ENCODE measurements at places on chromosomes 2 and 18.

GRCh38 chr18:79484661-79485621, 89.2 kb downstream of the NFATC1 start:
- no peak for DNase-seq

DNA sequence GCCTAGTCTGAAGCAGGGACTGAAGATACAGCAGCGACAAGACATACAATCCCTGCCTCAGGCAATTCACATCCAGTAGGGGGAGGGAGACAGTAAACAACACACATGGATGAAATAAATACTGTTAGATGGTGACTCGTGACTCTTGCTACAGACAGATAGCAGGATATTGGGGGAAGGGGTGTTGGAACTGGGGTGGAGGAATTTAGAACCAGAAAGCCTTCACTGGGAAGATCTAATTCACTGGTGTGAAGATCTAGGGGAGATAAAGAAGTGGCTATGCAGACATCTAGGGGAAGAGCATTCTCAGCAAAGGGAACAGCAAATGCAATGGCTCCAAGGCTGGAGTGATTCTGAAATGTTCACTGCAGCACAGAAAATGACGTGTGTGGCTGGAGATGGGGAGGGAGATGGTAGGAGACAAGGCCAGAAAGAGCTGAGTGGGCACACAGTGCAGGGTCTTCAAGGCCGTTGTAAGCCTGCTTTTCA, 52.6 kb upstream of the TMEM163 start:
- no peak for DNase-seq

DNA sequence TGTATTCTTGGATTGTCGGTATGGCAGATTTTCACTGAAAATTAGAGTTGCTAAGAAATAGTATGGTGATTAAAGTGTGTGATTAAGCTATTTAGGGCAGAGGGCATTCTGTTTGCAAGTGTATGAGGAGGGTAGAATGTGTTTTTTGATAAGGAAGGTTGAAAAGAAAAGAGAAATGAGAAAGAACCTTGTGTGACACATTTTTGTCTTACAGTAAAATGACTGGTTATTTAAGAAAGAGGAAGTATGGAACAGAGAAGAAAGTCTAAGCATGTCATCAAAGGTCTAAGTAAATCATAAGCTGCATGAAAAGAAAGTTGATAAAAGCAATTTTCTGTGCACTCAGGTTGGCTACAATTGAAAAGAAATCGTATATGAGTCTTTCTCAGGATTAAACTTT, 5.2 kb upstream of the RSAD2 start:
- no peak for DNase-seq

DNA sequence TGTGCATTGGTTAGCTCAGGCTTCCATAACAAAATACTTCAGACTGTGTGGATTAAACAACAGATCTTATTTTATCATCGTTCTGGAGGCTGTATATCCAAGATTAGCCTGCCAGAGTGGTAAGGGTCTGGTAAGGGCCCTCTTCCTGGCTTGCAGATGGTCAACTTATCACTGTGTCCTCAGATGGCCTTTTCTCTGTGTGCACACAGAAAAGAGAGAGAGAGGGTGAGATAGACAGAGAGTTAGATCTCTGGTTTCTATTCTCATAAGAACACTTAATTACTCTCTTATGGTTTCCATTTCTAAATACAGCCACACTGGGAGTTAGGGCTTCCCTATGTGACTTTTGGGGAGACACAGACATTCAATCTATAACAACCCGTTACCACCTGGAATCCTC, 1003.5 kb downstream of the TSN start:
- DNase-seq, result no peak

DNA sequence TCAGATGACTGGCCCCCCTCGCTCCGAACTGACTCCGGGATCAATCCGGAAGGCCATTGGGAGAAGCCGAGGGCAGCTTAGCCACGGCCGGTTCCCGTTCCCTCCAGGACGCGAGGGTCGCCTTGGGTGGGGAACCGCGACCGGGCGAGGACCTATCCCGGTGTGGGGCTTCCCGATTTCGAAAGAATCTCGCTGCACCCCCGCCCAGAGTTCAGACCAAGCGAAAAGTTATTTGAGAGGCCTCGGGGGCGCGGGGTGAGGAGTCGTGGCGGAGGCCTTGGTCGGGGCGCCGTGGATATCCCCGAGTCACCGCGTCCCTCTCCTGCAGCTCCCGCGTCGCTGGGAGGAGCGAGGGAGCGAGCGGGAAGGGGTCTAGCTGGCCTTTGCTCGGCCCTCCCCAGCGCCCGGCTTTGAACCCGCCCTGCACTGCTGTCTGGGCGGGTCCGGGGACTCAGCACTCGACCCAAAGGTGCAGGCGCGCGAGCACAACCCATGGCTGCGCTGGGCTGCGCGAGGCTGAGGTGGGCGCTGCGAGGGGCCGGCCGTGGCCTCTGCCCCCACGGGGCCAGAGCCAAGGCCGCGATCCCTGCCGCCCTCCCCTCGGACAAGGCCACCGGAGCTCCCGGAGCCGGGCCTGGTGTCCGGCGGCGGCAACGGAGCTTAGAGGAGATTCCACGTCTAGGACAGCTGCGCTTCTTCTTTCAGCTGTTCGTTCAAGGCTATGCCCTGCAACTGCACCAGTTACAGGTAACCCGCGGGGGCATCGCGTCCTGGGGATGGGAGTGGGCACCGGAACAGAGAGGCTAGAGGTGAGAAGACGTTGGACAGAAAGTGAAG, at the start of gene CYP27A1:
Gene CYP27A1, plus strand, starts transcription at position 457 of the 837 bp plus-strand sequence. Its CDS starts 36 bp downstream, at position 493.
- DNase-seq, result no peak

DNA sequence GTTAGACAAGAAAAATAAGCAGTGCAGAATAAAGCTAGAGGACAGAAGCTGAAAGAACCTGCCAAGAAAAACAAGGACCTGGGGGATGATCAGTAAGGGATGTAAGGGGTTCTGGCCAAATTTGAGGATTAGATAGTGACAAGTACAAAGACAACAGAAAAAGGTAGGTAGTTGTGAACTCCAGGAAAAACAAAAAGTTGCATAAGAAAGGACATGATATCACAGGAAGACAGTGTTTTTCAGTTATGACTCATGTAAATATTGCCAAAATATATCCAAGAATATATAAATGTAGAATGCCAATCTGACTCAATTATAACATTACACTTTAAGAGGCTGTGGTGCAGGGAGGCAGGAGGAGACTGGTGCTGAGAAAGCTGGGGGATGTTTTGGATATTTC, 209.8 kb upstream of the SH3BP4 start:
- no peak for DNase-seq

GRCh38 chr18:22066083-22066485, 103.3 kb upstream of the GATA6 start:
- no peak for DNase-seq

GRCh38 chr2:112614201-112614840, 29.9 kb downstream of the CHCHD5 start:
- DNase-seq, result no peak

- DNase-seq, result no peak
Observed at GRCh38 chr2:67499989-67500388, 102.9 kb downstream of the ETAA1 start.

DNA sequence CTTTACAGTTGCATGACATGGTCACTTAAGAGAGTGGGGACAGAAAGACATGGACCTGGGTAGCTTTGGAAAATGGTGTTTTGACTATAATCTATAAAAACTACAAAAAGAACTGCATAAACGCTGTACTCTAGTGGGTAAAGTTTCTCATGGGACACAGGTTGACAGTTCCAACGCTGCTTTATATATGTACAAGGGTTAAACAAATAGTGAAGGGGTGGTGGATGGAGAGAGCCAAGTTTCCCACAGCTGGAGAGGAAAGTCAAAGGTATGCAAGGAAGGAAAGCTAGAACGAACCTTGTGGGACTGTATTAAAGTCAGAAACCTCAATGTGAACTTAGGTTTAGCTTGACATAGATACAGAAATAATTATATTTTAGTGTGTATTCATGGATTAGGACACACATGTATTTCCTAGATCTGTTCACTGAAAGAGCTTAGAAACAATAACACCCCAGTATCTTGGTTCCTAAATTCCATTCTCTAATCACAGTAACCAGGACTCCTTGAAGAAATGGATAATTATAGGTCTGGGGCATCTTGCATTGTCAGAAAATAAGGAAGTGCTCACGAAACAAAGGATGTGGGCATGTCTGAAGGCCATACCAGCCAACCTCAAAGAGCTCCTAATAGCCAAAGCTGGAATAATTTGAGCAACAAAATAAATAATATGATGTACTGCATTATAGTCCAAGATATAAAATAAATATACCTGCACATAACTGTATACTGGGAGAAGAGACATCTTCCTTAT, 28.8 kb downstream of the TANC1 start:
- no peak for DNase-seq

GRCh38 chr18:10030816-10031541, 117.2 kb downstream of the VAPA start:
- DNase-seq, result no peak

GRCh38 chr2:158031371-158031770, 70.3 kb upstream of the UPP2 start:
- DNase-seq, result no peak

GRCh38 chr2:217955881-217956493, 46.8 kb downstream of the TNS1 start:
- DNase-seq, result no peak

- DNase-seq, result no peak
Observed at GRCh38 chr18:31720867-31721266, 36.5 kb upstream of the B4GALT6 start.

- DNase-seq, result no peak
Observed at GRCh38 chr2:154945984-154946383, 247.5 kb downstream of the KCNJ3 start.

- DNase-seq, result no peak
Observed at GRCh38 chr2:182706751-182707150, 9.3 kb upstream of the DNAJC10 start.

DNA sequence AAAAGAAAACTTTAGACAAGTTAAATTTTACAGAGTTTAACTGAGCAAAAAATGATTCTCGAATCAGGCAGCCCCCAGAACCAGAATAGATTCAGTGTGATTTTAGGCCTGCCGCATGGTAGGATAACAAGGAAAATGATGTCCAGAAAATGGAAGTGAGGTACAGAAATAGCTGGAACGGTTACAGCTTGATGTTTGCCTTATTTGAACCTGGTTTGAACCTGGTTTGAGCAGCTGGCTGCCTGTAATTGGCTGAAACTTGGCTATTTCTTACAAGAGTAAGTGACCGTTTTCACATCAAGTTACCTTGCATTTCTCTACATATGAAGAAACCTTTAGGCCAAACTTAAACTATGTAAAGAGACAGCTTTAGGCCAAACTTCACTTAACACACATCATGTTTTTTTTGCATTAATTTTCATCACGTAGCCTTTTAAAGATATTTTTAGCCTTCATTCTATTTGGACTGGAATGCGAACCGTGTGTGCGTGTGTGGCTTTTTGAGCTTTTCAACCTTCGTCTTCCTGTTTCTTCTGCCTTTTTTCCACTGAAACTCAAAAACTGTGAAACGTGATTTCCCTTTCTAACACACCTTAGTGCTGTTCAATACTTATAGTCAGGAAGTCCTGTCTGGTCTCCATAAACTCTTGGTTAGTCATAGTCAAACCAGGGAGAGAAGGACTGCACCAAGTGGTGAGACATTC, 4.5 kb upstream of the POLE4 start:
- no peak for DNase-seq

DNA sequence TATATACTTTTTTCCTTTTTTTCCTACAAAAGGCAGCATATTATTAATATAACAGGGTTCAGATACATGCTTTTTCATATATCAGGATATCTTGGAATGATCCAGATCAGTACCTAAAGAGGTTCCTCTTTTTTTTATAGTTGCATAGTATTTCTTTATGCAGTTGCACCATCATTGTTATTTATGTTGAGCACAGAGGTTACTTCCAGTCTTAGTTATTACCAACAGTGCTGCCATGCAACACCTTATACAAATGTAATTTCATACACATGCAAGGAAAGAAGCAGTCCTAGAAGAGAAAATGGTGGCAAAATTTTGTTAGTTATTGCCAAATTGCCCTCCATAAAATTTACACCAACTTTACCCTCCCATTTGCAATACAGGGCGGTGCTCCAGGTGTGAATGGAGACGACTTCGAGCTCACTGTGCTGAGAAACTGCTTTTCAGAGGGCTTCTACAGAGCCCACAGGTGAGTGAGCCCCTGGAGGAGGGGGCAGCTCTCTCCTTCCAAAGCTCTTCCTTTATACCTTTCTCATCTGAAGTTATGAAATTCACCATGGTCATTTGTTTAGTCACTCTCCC, 30.0 kb upstream of the KCMF1 start:
- DNase-seq, result no peak

DNA sequence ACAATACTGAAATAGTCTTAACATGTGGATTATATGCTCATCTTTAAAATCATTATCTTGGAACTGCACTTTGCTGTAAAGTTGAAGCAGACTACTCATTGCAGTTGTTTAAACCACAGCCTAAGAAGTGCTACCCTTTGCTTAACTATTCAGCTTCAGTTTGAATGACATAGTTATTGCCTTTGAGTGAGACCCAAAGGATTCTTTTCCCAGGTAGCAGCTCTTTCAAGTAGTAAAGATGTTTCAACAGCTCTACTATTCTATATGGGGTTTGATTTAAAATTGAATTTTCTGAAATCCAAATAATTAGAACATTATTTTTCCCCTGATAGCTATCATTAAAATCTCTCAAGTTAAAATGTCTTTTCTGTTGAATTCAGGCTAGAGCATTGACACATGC, 1.1 kb downstream of the SCG2 start:
- DNase-seq, result no peak

DNA sequence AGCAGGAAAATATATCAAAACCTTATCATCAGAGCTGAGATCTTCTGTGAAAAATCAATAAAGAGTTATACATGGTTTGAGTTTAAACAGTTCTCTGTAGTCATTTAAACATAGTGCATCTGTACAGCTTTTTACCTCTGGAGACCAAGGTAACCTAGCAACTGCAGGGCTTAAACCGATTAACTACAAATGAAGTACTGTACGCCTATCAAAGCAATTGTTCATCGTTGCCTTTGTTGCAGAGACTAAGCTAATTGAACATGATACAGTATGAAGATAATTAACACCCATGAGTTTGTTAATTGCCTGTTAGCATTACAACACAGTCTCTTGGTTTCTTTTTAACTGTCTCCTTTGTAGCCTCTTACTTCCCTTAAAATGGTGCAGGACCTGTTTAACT, 147.9 kb downstream of the LNPK start:
- DNase-seq, result no peak

GRCh38 chr2:128380961-128381938, 62.6 kb upstream of the HS6ST1 start:
- DNase-seq, result no peak

Data from CD4-positive, alpha-beta T cell treated with Interferon gamma for 1 hour (primary cell).